ENCODE measurements at places on chromosomes 4 and X.

DNA sequence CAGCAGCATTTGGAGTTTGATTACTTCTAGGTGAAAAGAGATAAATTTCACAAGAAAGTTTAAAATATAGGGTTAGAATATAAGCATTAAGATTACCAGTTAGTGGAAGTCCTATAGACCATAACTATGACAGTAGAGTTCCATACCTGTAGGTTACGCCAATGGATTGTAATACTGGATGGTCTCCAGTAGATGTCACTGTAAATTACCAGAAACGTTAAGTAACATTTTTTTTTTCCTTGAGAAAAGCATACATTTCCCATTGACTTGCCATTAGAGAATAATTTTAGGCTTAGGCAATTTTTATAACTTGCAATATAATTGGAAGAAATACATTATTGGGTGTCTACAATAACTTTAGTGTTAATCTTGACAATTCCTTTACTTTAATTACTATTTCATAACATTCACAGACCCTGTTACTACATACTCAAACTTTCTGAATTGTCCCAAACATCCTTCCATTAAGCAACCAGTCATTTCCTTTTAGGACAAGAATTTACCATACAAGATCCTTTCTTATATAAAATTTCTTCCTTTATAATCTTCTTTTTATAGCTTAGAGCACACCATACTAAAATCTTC lies 304.1 kb upstream of the TECRL start:
- DNase-seq, result no peak

DNA sequence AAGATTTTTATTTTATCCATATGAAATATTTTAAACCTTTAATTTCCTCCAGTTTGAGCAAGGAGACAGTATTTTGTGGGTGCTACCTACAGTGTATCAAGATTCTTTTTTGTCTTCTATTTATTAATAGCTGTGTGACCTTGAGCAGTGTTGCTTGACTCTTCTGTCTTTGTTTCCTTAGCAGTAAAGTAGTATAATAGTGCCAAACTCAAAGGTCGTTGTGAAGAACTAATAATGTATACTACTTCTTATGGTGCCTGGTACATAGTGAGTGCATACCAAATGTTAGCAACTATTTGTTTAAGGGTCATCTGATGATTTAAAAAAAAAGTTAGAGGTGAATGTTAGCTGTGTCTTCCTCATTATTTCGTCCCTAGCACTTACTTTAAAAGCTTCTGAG lies 30.5 kb downstream of the SMARCAD1 start:
- DNase-seq, result no peak

GRCh38 chr4:119106036-119107000 lies 29.3 kb upstream of the MYOZ2 start:
- DNase-seq, result no peak

DNA sequence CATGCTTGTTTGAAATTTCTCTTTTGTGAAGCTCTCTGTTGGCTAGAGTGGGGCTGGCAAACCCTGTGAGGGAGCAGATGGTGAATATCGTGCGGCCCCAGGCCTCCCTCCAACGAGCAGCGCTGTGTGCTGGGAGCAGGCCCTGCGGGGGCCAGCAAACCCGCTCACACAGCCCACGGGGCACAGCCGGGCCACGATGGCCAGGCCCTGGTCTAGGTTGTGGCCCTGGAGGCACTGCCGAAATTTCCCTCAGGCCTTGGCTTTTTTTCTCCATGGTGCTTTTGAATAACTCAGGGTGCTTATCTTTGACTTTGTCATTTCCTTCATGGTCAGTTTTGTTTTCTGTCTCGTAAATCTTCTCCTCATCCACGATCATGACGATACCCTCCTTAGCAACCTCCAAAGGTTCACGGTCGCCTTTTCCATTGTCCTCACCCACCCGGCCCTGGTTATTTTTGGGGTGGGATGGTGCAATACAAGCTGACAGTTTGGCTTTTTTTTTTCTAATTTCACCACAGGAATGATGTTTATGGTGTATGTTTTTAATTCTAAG lies 20.7 kb downstream of the PCGF3 start:
- no peak for DNase-seq

DNA sequence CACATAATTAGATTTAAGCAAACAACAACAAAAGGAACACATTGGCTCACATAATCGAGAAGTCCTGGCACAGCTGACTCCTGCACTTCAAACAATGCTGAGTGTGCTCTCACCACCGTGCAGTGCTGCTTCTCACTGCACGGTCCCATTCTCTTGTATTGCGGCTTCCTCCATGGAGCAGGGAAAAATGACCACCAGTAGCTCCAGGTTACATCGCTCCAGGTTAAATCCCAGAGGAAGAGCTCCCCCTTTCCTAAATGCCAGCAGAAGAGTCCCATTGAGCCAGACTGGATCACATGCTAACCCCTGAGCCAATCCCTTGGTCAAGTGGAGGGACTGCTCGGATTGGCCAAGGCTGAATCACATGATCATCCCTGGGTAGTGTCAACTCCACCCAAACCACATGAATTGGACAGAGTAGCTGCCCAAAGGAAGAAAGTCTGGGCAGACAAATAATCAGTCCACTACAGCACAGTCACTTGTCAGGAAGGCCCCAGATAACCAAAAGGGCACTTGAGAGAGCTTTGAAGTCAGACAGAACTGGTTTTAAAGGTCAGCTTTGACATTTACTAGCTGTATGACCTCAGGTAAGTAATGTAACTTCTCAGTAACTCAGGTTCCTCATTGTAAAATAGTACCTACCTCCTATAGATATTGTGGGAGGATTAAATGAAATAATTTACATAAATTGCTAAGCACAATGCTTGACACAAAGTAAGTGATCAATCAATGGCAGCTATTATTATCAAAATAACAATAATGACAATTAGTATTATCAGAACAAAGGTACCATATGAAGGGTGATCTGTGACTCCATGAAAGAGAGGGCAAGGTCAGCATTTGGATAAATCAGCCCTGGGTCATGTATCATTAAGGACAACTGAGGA lies 14.3 kb downstream of the TEC start:
- DNase-seq, result no peak

- DNase-seq, result no peak
Observed at GRCh38 chrX:45591650-45592049, 391.0 kb upstream of the DIPK2B start.

GRCh38 chr4:98262431-98262830 lies 1.2 kb downstream of the RAP1GDS1 start:
- DNase-seq, result no peak

DNA sequence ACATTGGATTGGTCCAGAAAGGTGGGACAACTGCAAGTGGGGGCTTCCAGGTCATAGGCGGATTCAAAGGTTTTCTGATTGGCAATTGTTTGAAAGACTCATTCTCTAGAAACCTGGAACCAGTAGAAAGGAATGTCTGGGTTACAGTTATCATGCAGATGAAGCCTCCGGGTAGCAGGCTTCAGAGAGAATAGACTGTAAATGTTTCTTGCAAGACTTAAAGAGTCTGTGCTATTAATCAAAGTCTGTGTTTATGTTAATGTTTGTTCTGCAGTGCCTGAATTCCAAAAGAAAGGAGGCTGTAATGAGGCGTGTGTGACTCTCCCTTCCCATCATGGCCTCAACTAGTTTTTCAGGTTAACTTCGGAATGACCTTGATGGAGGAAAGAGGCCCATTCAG lies 43.9 kb upstream of the GC start:
- DNase-seq, result no peak

DNA sequence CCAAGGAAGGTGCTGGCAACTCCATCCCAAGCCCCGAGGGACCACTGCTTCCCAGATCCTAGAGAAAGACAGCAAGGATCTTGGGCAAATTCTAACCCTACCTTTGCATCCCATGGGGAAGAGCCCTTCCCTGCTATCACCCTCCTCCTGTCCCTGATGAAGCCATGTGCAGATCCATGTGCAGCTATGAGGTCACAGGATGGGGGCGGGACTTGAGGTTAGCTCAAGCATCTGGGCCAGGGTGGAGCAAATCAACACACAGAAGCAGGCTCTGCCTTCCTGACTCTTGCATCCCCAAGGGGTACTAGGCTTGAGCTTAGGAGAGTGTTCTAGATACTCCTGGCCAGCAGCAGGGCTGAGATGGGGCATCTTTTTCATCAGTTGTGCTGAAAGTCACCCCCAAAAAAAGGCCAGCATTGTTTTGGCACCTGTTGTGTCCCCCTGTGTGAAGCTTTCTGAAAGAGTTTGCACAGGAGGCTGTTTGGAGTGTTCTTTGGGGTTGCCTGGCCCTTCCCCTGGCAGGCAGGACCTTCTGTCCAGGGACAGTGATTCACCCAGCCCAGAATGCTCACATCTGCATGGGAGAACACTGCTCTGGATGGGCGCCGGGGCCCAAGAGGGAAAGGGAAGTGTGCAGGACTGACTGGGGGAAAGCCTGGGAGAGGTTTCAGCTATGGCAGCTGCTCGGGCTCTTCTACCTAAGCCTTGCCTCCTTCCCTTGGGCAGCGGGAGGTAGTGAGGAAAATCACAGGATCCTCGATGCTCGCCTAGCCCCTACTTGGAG lies 50.8 kb downstream of the PRPS1 start:
- no peak for DNase-seq

DNA sequence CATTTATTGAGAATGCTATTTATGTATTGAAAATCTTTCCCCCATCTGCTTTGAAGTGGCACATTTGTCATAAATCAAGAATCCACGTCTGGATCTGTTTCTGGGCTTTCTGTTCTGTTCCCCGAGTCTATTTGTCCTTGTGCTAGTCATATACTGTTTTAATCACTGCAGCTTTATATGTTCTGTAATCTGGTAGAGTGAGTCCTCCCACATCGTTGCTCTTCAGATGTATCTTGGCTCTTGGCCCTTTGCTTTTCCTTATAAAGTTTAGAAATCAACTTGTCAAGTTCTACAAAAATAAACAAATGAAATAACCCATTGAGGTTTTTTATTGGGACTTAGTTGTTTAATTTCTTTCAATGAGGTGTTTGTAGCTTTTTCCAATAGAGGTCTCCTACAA lies 29.0 kb downstream of the LONRF3 start:
- DNase-seq, result no peak

DNA sequence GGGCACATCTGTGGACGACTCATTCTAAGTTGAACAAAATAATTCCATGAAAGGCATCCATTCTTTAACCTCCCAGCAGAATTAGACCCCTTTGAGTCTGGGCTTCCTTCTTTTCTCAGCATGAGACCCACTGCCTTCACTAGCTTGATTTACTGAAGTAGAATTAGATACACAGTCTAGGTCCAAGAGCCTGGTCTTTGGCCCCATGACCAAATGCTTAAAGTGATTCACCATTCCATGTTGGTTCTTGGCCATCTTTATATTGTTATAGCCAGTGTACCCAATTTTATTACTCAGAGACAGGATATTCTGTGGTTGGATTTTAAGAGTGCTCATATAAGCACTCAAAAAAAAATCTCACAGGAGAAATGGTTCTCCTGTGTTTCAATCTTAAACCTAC lies 155.3 kb upstream of the GPC4 start:
- no peak for DNase-seq

GRCh38 chr4:107832275-107832807 lies 7.6 kb downstream of the SGMS2 start:
- no peak for DNase-seq
